ENCODE measurements at places on chromosomes 16 and 17. TPM values are rescaled to one million over a fixed set of nuclear protein-coding genes. Genes with fewer than 3 reads are reported as not detected.

Gene CLEC19A
- not detected for total RNA-seq

Gene SLFN12
- total RNA-seq: 16.7 TPM

Gene SLC47A1
- 0.52 TPM for total RNA-seq

Gene KRTAP4-4
- not detected for total RNA-seq

Gene TPSD1
- total RNA-seq: not detected

Gene TVP23B
- total RNA-seq: 24.5 TPM

Gene FOXN1
- total RNA-seq: not detected

Gene TSNAXIP1
- 0.52 TPM for total RNA-seq

Gene PPM1D
- 7.3 TPM for total RNA-seq

Gene NFAT5
- total RNA-seq: 21.4 TPM

Gene TBX4
- total RNA-seq: 8.4 TPM

Gene ANKRD13B
- total RNA-seq: 9.4 TPM

Gene KCNAB3
- 0.52 TPM for total RNA-seq

Gene NPIPB6
- not detected for total RNA-seq

Gene LPO
- total RNA-seq: not detected

Gene KRTAP2-3
- not detected for total RNA-seq

Gene NPTX1
- total RNA-seq: 1.0 TPM

Gene PRSS22
- total RNA-seq: not detected

Gene GHDC
- 7.3 TPM for total RNA-seq

Gene HYDIN
- 3.7 TPM for total RNA-seq

Gene TMEM100
- 6.3 TPM for total RNA-seq

Gene KRTAP9-4
- not detected for total RNA-seq

Gene WNK4
- not detected for total RNA-seq

Gene CBX2
- 5.7 TPM for total RNA-seq

Gene CCL7
- not detected for total RNA-seq
